ENCODE measurements at places on chromosomes 12 and 14.

DNA sequence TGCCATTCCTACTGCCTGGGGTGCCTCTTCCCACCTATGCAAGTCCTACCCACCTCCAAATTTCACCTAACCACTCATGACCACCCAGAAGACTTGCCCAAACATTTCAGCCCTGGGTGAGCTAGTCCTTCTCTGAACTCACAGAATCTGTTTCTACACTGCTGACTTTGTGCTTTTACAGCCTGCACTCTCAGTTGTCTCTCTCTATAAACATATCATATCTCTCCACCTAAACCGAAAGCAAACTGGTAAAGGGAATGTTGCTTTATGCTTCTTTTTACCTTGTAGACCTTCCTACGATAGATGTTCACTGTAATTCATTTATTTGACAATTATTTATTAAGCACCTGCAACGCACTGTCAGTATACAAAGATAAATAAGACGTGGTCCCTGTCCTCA lies 38.1 kb upstream of the RNASE3 start:
- no peak for DNase-seq

- DNase-seq: no peak
Measured at GRCh38 chr12:49059299-49060171, 1.1 kb downstream of the KMT2D start.

DNA sequence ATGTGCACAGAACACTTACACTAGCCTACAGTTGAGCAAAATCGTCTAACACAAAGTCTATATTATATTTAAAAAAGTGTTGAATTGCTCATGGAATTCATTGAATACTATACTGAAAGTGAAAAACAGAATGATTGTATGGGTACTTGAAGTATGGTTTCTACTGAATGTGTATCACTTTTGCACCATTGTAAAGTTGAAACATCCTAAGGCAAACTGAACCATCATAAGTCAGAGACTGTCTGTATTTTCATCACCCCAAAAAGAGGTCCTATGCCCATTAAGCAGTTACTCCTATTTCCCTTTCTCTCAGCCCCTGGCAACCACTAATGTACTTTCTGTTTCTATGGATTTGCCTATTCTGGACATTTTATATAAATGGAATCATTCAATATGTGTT lies 4.4 kb upstream of the AMIGO2 start:
- no peak for DNase-seq

DNA sequence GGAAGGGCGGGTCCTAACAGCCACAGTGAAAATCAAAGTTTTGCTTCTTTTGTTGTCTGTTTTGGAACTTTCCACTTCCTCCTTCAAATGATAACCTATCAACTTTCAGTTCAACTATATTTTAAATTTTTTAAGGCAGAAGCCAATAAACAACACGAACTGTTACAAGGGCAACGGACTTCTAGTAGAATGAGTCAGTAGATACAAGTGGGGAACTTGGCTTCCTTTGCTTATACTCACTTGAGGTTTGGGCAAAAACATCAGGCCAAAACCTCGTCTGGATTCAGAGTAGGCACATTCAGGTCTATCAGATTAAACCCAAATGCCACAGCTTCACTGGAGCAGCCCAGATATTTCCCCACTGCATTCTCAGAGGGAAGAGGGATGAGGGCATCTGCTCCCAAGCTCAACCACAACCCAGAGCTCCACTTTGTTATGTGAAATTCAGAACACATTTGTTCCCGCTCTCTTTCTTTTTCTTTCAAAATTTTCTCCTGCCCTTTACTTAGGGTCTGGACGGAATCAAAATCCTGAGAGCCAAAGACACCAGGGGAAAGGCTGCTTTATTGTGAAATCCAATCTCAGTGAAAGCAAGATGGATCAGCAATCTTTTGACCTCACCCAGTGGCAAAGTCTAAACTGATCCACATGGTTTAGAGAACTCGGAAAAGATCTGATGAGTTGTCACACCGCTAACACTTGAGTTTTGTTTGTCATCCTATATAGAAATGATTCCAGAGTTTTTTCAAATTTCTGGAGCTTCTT lies 152.5 kb upstream of the BTG1 start:
- no peak for DNase-seq

GRCh38 chr14:92866901-92867865 lies 55.8 kb upstream of the CHGA start:
- DNase-seq: no peak

DNA sequence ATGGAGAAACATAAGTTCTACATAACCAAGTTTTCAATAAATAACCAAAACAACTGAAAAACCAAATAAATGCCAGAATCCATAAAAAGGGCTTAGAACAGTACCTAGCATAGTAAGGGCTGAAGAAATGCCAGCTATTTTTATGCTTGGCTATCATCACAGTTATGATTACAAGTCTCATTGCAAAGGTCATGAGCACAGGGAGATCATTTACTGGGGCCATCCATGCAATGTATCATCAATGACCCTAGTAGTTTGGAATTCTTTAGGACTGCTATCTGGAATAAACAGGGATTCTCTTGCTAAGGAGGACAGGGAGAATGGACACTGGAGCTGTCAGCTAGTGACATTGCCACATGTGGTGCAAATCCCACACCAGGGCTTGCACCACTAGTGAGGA lies 92.5 kb upstream of the NAP1L1 start:
- no peak for DNase-seq

- DNase-seq: no peak
Measured at GRCh38 chr12:59079002-59079401, 158.7 kb upstream of the LRIG3 start.

DNA sequence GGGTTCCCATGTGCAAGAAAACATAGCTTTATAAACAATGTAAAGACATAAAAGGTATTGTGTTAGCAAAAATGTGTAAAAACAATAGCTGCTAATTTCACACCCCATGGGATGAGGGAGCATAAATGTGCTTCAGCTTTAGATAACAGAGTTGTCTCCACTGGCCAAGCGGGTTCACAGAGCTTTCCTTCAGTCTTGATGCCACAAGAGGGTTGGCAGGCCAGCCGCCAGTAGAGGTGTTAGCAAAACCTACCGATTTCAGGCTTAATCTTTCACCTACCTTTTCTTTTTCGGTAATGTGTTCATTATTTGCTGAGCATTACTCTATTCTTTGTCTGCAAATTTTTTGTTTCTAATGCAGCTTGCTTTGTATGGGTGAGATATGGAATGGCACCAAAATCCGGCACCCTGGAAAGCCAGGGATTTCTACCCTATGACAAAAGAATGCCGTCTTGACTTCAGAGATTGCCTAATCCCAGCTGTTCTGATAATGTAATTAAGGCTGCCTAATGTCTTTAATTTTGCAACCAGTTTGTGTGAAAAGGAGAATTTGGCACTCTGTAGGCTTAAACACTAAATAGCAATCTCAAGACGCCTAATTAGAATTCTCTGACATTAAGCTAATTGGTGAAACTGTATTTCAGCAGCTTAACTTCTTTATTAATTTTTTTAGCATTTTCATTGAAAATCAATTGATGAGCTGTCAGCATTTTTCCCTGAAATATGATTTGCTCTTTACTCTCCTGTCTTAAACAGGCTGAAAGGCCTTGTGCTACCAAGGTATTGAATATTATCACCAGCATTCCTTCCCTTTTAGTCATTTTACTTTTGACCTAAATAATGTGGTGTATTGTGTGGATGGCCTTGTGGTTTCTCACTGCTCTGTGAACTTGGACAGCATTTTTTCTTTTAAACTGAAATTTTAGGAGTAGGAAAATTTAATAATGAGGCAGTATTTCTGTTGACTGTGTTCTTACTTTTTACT lies 60.7 kb downstream of the POLR3B start:
- DNase-seq: no peak

DNA sequence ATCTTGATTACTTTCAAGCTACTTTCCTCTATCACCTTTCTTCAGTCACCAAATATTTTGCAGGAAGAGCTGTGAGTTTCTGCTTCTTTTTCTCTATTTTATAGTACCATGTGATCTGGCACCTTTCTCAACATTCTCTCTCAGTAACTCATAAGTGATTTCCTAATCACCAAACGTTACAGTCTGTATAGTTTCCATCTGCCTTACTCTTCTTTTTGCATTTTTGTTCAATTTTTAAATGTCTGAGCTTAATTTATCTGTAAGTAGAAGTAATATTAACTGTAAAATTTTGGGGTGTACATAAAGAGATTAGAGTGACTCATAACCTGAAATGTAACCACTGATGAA lies 422.1 kb upstream of the SYT1 start:
- no peak for DNase-seq

DNA sequence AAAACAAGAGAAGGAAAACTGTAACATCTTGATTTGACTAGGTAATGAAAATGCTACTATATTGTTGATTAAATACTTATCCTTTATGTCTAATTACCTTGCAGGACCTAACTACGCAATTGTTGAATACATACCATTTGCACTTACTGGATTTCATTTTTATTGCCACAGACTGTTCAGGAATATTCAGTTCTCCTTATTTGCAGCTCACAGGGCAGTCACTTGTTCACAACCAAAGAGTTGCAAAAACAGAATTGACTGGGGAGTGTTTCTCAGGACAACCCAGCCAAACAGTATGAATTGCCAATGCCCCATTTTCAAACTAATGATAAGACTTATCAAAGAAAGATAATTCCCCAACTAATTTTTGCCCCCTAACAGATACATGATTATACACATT lies 49.4 kb downstream of the CIT start:
- DNase-seq: no peak

- no peak for DNase-seq
Measured at GRCh38 chr12:100324498-100324897, 32.4 kb upstream of the SLC17A8 start.

DNA sequence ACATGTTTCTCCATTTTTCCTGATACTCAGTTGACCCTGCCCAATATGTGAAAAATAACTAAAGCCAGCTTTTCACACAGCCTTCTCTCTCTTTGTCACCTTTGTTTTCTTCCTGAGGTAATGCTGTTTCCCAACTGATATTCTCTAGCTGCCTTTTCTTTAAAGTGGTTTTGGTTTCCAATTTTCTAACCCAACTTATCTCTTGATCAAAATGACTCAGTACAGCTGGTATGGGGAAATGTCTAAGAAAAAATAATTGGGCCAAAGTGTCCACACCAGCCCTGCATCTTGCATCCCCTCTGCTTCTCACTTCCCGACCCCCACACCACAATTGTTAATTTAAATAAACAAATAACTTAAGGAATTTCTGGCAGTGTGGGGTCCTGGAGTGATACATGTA lies 193.8 kb downstream of the SYT1 start:
- DNase-seq: peak; percentile 9

DNA sequence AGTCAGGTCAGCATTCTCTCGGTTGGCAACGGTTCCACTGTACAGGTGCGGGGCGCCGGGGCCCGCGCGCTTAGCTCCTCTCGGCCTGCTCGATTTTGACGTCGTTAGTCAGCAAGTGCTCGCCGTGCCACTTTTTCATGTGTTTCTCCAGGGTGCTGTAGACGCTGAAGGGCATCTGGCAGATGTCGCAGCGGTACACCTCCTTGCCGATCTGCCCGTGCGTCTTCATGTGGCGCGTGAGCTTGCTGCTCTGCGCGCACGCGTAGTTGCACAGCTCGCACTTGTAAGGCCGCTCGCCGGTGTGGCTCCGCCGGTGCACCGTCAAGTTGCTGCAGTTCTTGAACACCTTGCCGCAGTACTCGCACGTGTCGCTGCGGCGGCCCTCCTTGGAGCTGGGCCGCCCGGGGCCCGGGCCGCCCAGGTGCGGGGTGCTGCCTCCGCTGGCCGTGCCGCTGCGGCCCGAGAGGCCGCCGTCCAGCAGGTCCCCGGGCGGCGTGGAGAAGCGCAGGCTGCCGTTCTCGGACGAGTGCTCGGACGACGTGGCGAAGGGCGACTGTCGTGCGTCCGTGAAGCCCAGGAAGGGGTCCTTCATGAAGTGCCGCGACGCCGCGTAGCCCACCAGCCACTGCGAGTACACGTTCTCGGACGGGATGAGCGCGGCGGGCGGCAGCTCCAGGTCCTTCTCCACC lies 97.8 kb downstream of the BCL11B start:
- no peak for DNase-seq

DNA sequence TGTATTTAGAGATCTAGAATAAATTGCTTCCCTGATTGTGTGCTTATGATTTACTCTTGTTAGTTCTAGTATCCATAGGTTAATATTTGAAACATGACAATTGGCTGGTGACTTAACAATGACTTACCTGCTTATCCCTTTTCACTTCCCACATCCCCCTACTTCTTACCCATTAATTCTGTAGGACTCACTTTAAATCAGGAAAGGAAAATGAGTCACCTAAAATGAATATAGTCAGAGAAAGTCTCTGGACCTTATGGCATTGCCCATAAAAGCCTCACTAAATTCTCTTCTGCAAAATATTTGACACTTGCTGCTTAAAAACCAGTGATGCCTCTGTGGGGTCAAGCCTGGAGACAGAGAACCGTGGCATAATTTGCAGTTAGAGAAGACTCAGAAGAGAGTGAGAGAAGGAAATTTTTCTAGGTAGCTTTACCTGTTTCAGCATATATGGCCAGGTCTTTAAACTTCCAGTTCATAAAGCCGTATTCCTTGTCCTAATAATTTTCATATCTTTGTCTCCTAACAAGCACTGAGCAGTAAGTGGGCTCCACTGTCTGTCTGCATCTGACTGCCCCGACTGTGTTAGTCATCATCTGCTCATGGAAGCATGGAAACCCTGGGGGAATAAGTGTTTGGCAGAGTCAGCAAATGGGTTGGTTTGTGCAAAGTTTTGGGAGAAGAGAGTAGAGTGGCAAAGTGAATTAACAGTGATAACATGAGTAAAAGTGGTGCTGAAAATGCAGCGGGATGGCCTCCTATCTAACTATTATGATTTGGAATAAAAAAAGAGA lies 294.4 kb downstream of the AKAP6 start:
- DNase-seq: no peak

DNA sequence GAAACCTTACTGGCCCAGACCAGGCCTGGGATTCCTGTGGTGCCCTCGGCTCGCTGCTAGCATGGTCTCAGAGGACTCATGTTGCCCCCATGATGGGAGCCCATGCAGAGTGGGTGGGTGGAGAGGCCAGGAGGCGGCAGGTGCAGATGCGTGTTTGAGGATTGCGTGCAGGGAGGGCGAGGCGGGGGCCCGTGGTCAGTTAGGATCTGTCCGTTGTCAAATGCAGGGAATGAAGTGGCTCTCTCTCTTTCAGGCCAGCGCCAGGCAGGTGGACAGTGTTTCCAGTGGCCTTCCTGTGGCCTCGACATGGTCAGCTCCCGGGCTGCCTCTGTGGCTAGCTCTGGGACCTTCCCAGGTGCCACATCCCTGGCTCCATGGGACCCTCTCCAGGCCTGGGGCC lies 39.3 kb upstream of the DLK1 start:
- no peak for DNase-seq

GRCh38 chr14:33414041-33414440 lies 475.4 kb downstream of the NPAS3 start:
- DNase-seq: no peak

- DNase-seq: no peak
Measured at GRCh38 chr14:89748004-89748403, 206.5 kb downstream of the EFCAB11 start.
